ENCODE measurements at places on chromosomes 5 and 9.

DNA sequence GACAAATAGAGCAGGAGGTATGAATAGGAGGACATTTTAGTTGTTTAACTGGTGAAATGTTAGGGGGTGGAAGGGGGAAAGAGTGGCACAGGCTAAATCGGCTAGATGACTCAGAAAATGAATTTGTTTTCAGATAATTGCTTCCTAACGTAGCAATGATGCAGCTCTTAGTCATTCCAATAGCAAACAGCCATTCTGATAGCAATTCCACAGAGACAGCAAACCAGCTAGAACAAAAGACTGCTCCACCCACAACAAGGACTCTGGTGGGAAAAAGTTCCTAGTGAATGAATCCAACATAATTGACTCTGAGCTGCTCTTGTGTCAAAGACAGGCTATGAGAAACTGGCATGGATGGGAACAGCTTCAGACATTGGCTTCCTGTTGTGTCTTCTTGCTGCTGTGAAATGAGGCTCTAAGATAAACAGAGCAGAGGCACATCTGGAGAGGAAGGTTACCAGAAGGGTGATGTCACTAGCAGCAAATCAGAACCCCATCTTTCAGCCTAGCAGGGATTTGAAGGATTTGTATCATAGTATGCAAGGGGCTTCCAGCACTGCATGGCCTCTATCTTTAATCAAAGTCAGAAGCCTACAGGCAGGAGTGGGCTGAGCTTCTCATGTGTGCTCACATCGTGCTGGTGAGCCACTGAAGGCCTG, 28.1 kb upstream of the F2RL1 start:
- no peak for DNase-seq

DNA sequence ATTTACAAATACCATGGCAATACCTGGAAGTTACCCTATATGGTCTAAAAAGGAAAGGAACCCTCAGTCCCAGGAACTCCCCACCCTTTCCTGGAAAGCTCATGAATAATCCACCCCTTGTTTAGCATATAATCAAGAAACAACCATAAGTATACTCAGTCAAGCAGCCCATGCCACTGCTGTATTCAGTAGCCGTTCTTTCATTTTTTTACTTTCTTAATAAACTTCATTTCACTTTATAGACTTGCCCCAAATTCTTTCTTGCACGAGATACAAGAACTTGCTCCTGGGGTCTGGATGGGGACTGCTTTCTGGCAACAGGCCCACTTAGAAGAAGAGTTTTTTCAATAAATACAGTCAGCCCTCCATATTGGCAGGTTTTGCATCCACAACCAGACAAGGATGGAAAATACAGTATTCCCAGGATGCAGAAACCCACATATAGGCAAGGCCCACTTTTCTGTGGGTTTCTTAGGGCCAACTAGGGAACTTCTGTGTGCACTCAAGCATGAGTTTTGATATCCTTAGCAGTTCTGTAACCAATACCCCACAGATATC, 2.8 kb upstream of the TBCA start:
- no peak for DNase-seq

- DNase-seq: no peak
These were observed 118.1 kb downstream of the TRIO start for GRCh38 chr5:14261235-14261634.

GRCh38 chr5:124824637-124825158, 78.3 kb upstream of the ZNF608 start:
- no peak for DNase-seq

DNA sequence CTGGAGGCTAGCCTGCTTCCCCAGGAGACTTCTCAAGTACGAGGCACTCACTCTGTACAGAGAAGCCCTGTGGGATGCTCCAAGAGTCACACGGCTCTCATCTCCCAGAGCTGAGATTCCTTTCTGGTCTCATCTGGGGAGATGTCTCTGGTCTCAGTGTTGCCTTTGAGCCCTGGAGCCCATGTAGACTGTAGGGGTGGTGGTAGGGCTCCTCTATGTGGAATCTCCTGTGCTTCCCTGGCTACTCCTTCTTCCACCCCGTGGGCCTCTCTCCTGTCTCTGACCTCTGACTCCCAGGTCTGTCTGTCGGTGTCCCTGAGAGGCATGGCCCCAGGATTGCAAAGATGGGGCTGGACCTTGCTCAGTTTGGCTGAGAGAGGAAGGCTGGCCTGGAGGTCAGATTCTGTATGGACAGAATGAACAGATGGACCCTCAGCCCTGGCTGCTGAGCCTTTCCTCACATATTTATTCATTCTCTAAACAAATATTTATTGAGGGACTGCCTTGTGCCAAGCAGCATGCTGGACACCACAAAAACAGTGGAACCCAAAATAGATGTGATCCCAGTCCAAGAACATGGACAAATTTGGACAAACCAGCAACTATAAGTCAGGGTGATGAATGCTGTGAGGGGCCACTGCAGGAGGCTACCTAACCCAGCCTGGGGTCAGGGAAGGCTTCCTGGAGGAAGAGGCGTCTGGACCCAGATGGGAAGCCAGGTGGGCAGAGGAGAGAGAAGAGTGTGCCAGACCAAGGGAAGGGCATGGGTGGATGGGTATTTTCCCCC, 2.6 kb downstream of the CCL19 start:
- DNase-seq: no peak

GRCh38 chr5:56616454-56617160, 198.7 kb upstream of the MAP3K1 start:
- DNase-seq: no peak

- no peak for DNase-seq
These were observed 378.9 kb downstream of the ELAVL2 start for GRCh38 chr9:23447166-23447565.

DNA sequence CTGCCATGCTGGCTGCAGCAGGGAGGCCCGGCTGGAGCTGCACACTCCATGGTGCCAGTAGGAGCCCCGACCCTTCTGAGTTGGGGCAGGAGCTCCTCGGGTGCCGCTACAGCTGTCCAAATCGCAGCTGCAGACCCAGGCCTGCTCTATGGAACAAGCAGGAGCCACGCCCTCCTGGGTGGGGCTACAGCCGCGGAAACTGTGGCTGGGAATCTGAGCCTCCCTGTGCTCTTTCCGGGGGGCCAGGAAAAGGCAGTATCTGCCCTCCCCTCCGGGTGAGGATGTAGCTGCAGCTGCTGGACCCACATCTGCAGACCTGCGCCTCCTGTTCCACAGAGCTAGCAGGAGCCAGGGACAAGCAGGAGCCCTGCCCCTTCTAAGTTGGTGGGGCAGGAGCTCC, 278.9 kb upstream of the ACTBL2 start:
- DNase-seq: no peak

Data from activated gamma-delta T cell (primary cell).